ENCODE measurements at places on chromosomes 7 and 10.

DNA sequence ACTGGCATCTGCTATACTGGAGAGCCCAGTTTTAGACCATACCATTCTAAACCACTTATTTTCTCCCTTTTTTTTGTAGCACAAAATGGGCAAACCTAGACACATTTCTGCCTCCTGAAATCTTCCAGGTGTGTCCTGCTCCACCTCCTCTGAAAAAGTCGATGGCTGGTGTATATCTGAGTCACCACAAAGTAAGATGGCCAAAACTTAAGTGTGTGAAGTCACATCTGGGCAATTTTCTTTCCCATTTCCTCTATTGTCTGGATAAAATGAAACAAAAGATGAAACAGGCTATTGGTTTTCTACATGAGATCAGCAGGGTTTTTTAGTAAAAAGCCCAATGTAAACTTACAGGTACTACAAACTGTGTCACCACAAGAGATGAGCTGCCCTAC lies 65.5 kb downstream of the OSBPL3 start:
- DNase-seq, result no peak

DNA sequence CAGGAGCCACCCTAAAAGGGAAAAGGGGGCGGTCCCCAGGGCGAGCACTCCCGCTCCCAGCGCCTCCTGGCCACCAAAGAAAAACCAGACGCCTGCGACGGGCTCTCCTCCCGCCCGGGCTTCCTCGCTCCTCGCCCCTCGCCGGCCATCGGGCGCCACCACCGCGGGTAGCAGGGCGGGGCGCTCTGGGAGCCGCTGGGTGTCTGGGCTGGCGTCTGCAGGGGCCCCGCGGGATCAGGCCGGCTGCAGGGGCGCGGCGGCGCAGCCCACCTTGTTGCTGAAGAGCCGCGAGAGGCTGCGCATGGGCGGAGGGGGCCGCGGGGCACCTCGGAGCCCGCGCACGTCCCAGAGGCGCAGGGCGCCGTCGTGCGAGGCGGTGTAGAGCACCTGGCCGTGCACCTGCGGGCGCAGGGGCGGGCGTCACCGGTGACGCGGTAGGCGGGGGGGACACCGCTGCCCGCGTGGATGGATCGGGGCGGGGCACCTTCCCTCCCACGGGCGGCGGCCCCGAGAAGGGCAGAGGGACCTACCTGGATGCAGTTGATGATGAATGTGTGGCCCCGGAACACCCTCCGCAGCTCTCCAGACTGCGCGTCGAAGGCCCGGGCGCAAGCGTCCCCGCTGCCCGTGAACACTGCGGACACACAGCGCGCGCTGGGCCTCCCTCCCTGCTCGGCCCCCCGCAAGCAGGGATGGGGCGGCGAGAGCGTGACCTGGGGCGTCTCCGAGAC lies 28.3 kb downstream of the WDR86 start:
- DNase-seq, result no peak

DNA sequence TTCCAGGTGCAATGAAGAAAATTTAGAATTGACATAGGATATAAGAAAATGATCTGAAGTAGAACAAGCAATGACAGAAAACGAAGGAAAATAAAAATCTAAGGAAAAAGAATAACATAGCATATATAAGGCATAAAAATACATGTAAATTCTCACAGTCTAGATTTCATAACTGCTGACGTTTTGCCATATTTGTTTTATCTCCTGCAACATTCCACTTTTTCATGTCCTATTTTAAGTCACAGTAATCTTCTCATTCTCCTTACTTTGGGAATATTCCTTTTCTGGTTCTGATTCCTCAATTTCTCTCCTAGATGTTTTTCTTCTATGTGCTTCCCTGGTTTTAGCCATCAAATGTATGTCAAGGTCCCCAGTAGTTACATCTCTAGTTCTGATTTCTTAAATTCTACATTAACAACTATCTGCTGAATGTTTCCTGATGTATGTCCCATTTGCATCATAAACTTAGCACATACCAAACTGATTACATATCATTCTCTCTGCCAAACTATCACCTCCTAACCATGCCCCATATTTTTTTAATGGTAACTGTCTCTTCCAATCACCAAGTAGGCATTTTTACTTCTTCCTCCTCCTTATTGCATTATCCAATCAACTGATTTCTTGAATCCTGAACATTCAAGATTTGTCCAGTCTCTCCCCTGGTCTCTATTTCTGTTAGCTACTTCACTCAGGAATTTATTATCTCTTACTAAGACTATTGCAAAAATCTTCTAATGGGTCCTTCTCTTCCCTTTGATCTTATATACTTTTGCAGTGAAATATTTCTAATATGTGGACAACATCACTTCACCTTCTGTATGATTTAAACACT lies 171.3 kb downstream of the DNAJC1 start:
- no peak for DNase-seq

GRCh38 chr7:103594186-103594585 lies 148.2 kb upstream of the SLC26A5 start:
- no peak for DNase-seq

DNA sequence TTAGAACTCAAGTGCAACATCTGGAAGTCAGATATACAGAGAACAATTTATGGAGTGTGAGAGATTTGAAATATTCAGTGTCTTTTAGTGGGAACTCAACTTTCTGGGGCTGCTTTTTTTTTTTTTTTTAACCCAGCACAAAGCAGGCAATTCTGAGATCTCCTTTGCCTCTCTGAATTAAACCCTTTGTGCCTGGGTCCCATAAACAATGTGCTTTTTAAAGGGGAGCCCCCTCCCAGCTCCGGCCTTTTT lies 146.8 kb downstream of the CELF2 start:
- DNase-seq, result no peak

DNA sequence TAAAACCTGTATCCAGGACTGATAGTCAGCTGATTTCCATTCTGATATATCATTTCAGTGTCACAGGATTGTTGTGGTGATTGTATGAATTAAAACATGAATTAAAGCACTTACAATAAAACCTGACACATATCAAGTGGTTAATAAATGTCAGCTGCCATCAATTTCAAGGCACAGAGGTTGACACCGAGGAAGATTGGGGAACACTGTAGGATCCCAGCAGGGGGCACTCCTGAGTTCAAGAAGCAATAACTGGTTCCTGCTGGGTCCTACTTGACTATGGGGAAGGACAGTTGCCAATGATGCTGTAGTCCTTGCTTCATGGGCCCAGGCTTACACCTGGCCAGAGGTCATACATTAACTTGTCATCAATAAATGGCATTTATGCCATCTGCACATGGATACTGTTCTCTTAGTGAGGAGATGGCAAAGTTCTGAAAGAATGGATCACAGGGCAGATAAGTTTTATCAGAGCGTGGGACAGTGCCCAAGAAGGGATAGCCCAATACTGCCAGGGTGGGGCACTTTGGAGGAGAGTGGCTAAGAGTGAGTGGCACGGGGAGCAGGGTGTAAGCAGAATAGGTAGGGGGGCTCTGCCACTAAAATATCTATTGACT lies 24.1 kb downstream of the FZD1 start:
- no peak for DNase-seq

- no peak for DNase-seq
Measured at GRCh38 chr7:148241700-148242293, 348.8 kb upstream of the C7orf33 start.

Measured in esophagus squamous epithelium (tissue), 5 donors.